Activated CD8-positive, alpha-beta memory T cell treated with anti-CD3 and anti-CD28 coated beads for 1 hour (primary cell): ENCODE measurements at places on chromosomes 3 and 15.

DNA sequence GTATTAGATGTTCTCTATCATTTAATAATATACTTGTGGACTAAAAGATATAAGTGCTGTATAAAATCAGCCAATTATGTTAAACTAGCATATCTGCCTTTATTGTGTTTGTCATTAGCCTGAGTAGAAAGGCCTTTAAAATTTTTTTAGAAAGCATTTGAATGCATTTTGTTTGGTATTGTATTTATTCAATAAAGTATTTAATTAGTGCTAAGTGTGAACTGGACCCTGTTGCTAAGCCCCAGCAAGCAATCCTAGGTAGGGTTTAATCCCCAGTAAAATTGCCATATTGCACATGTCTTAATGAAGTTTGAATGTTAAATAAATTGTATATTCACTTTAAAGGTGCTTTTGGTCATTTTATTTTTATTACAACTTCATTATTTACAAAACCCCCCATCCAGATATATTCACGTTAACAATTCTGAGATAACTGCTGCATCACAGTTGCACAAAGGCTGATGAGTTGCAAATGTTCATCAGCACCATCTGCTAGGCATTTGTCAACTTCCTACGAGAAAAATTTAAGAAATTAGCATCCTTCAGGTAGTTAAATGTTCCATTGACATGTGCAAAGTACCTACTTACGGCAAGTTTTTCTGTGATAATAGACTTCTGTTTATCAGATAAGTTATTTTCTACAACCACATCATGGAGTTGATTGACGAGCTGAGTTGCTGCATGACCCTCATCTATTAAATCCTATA lies 6.3 kb downstream of the EIF4A2 start:
- DNase-seq, result no peak

DNA sequence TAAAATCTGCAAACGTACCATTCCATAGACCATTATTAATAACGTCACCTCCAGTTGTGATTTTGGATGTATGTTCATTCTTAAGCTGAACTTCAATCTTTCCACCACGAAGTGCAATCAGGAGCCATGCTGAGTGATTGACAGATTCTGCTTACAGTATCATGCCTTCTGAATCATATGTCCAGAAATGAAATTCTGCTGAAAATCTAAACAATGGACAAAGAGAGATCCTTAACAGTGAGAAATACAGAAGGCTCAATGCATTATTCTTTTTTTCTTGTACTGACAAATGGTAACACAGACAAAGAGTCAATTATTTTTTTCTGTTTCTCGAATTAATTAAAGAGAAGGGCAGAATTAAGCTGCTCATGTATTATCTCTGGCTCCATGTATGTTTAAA lies 1114.5 kb downstream of the EPHA3 start:
- DNase-seq, result no peak

DNA sequence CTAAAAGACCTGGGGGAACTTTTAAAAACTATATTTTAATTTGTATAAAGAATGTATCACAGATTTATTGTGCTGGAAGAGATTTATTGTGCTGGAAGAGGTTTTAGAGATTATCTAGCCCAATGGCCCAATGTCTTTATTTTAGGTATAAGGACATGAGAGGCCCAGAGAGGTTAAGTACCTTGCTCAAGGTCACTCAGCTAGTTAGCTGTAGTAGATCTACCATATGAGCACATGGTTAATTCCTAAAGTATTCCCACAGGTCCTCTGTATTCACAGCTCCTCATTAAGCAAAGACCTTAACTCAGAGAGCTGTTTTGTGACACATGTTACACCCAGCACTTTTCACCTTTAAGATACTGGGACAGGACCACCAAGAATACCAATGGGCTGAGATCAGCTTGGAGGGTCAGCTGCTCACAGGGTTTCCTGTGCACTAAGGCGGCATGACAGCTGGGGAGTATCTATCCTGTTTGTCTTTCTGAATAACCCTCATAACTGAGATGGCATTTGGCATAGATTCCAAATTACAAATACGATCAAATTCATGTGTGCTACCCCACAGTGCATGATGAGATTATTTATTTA lies 143.1 kb upstream of the TBL1XR1 start:
- no peak for DNase-seq

GRCh38 chr3:139476348-139476747 lies at the start of gene RBP2:
Gene RBP2 (minus strand): TSS chr3:139476516. CDS start chr3:139476459, 57 bp downstream.
- no peak for DNase-seq

DNA sequence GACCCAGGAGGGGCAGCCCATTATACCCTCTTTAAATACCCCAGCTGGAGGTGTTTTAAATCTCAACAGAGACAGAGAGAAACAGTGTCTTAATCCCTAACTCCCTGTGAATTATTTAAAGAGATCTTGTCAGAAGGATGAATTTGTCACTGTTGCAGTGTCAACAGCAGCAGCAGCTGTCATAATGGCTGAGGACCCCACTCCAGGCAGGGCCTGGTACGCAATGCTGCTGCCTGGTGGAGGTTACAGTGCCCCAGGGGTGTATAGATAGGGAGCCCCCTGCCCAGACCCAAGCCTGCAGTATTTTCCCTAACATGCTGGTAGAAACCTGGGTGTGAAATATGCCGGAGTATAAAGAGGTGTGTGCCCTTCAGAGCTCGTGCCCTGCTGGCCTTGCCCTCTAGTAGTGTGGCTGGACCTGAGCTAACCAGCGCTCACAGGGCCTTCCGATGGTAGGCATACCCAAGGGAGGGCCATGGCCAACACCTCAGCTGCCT lies 143.0 kb downstream of the EPHB1 start:
- no peak for DNase-seq

- DNase-seq, result no peak
Observed at GRCh38 chr3:169227911-169228310, 435.6 kb downstream of the MECOM start.

DNA sequence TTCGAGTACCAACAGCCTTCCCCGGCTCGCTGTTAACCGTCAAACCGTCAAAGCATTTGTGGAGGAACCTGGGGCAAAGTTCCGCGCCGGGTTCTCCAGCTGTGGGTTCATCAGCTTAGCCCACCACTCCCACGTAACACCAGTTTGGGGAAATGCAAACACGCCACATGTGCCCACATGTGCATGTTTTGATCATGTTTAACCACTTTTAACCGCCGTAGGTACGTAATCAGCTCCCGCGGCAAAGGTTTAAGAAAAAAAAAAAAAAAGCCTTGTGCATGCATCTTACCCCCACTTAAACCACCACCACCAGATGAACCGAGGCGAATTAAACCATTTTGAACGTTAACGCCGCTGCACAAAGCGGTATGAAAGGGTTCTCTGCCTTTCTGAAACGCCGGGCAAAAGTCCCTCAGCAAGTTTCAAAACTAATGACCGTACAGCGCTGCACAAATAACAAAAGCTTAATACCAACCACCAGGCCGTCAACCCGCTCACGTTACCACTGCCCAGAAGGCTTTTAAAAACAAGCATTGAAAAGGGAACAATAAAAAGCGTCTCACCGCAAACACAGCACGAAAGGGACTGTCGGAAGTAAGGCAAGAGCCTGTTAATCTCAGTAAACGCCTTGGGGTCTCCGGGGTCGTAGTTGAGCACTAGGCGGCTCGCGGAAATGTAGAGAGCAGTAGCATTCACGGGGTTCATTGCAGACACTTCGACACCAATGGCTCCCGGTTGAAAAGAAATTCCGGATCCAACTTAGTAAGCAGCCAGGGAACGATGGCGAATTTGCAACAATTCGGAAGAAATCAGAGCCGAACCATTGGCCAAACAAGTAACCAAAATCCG lies 1.5 kb downstream of the MSL2 start:
- peak; percentile 42 for DNase-seq

- no peak for DNase-seq
Observed at GRCh38 chr3:66483006-66483405, 17.8 kb downstream of the LRIG1 start.

GRCh38 chr15:25061808-25062550 lies 107.2 kb downstream of the SNRPN start:
- DNase-seq, result no peak

DNA sequence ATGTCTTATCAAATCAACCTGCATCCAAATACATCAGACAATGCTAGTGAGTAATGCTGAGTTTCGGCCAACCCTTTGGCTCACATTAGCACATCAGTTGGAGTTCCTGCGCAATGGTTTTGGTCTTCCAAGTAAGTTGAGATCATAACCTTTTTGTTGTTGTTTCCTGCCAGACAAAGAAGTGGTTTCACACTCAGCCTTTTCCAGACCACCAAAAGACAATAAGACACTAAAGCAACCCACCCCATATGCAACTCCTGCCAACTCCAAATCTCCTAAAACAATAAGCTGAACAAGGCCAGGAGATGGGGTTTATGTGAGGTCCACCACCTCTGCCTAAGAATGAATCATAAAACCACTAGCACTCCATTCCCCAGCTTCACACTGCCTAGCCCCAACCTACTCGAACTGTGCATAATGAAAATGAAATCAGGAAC lies 177.0 kb downstream of the ERC2 start:
- no peak for DNase-seq

GRCh38 chr3:186630950-186631641 lies 9.1 kb upstream of the FETUB start:
- no peak for DNase-seq

DNA sequence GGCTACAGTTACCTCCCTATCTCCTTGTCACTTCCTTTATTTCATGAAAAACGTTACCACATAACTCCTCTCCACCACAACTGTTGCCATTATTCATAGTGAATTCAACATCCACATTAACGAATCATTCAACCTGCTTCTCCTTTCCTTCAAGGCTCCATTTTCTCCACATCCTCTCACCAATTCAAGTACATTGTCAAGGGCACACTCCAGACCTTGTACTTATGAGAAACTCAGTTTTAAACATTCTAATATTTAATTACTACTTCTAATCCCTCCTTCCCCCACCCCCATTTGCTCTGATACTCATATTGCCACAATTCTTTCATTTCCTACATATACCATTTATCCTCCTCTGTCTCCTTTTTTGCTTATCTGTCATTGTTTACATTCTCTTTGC lies 871.2 kb downstream of the TUSC7 start:
- DNase-seq, result no peak

DNA sequence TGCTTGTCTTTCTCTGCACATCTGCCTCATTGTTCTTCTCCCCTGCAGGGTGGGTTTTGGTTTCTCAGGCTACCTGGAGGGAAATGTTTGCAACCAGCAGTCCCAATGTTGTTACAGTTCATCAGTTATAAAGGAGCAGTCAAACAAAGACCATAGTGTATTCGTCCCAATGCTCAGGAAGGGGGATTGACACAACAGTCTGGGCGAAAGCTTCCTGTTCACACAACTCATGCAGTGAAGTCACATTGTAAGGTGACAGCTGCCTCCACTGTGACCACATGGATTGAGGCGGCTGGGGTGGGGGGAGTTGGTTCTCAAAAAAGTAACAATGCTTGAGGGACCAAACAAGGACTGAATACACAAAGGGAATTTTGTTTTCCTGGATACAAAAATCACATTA lies 28.8 kb upstream of the TF start:
- no peak for DNase-seq

DNA sequence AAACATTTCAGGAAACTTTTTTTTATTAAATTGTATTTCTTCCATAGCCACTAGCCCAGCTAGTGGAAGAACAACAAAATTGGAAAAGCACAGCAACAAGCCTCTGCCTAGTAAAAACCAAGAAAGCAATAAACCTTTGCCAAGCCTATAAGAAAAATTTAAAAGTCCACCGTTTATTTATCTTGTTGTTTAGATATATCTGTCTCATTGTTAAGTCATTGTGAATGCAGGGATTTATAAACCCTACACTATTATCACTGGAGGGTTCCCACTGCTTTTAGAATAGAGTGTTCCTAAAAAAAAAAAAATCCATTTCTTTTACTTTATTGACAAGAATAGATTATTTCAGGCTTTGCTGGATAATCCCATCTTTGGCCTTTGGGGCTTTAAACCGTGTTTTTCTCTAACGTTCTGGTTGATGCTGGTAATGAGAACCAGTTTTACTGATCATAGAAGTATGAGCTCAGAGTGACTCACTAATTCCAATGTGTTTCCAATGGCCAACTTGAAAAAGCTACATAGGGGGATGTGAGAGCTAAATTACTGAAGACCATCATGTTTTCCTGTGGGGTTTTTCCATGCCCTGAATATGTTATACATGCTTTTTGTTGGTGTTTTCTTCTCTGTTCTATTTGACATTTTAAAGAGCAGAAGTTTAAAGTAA lies 634.1 kb downstream of the RBMS3 start:
- DNase-seq, result no peak

- no peak for DNase-seq
Observed at GRCh38 chr3:172903642-172904320, 153.3 kb downstream of the ECT2 start.

GRCh38 chr3:8964436-8965370 lies 1.4 kb upstream of the RAD18 start:
- no peak for DNase-seq

DNA sequence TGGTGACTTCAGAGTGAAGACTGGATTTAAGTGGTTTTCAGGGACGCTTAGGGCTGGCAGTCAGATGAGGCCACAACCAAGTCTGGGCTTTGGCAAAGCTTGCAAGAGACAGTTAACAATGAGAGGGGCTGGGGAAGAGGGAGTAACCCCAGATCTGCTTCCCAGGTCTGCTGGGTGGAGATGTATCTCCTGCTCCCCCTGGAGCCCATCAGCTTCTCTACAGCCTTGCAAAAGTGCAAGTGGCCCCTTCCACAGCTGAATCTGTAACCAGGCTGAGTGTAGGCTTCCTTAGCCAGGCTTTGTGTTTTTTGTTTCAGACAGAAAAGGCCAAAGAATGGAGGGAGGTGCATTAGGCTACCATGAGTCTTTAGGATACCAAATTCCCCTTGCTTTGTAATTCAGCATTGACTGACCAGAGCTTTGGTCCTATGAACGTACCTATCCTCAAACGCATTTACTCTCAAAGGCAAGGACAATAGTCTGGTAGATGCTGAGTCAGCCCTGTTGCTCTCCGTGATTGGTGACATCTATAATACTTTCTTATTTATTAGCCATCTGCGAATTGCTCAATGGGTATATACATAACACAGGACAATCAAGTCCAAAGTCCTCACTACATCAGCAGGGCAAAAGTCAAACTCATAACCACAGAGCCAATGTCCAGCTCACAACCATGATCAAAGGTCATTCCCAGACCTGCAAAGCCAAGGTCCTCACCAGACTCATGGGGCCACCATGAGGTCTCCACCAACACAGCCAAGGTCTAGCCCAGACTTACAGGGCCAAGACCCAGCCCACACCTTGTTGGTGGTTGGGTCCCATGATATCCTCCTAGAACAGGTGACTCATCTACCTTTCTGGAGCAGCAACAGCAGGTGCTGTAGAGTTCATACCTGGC lies 17.1 kb downstream of the CCDC13 start:
- DNase-seq, result no peak

DNA sequence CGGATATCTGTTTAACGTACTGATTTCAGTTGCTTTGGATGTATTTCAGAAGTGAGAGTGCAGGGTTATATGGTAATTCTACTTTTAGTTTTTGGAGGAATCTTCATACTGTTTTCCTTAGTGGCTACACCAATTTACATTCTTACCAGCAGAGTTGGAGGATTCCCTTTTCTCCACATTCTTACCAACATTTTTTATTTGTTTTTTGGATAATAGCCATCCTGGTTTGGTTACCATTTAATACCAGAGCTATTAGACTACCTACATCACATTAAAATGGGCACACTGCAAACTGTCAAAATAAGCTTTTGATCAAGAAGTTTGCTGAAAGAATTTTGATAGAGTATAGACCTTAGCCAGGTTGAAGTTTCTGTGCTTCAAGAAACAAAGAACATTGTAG lies 217.2 kb upstream of the CFAP20DC start:
- no peak for DNase-seq
